ENCODE measurements at places on chromosomes 11 and 22.

DNA sequence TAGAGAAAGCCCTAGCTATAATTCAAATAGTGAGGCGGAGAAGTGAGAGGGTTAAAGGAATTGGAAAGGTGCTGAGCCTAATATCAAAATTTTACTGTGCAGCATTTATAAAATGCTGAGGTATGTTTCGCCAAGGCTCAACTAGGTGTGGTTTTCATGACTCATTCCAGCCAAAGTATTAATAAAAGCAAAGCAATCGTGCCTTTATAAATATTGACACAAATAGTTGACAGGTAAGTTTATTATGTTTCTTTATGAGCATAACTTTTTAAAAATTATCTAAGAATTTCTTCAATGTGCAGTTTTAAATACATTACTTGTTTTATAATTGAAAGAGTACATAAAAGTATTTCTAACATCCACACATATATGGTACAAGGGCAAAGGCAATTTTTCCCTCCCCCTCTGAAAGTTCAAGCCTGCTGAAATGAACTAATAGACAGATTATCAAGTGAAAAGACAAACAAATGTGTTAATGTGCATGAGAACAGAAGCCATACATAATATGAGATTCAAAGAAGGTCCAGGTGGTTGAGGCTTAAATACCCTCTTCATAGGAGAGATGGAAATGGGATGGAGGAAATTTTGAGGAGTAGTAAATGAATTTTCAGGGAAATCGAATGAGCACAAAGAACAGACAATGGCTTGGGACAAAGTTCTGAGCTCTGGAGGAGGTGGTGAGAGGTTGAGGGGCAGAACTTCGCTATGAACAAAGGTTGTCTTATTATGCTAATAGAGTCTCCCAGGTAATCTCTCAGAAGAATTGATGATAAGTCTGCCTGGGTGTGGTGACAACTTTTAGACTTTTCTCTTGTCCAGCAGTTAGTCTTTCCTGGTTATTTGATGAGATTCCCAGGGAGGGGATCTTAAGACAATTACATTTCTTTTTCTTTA lies 326.5 kb downstream of the BUD13 start:
- no peak for DNase-seq

DNA sequence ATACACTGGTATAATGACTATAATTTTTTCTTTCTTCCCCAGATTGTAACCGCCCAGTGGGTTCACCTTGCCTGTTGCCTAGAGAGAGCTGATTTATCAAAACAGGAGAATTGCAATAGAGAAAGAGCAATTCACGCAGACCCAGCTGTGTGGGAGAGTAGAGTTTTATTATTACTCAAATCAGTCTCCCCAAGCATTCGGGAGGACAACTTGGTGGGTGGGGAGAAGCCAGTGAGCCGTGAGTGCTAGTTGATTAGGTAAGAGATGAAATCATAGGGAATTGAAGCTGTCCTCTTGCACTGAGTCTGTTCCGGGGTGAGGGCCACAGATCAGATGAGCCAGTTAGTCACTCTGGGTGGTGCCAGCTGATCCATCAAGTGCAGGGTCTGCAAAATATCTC lies 73.2 kb downstream of the SLC35F2 start:
- DNase-seq, result no peak

- no peak for DNase-seq
These were observed 298.3 kb downstream of the NTM start for GRCh38 chr11:131668500-131669400.

DNA sequence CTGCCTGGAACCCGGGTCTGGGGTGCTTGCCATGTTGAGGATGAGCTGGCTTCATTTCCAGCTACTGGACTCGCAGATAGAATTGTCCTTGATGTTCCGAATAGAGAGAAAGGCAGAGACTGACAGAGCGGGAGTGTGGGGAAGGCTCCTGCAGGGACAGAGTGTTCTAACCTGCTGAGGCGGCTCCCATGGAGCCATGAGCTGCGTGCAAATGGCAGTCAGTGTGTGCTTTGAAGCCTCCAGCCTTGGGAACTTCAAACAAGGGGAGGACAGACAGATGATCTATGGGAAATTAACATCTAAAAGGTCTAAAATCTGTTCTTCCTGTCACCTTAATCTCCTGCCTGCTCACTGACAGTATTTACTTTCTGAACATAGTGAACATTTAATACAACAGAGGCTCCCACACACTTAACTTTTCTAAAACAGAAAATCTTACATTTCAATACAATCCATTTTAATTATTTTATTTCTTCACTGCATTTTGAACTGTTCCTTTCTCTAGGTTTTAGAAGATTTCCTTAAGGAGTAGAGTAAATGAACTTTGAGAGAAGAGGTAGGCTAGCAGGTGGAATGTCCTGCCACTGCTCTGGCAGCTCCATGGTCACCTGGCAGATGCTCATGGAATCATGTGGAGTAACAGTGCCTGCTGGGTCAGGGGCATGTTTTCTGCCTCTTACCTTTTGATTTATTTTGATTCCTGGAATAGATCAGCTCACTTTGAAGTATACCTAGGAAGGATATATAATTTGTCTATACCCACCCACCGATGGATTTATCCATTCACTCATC lies 481.7 kb downstream of the NTM start:
- DNase-seq, result no peak

- DNase-seq, result no peak
These were observed 117.0 kb downstream of the SEZ6L start for GRCh38 chr22:26286091-26286820.

GRCh38 chr22:50238755-50239154 lies 6.1 kb downstream of the TUBGCP6 start:
- no peak for DNase-seq

GRCh38 chr22:49966774-49967705 lies 6.5 kb downstream of the PIM3 start:
- DNase-seq, result no peak

GRCh38 chr11:69373251-69373635 lies 79.3 kb downstream of the MYEOV start:
- DNase-seq, result no peak

DNA sequence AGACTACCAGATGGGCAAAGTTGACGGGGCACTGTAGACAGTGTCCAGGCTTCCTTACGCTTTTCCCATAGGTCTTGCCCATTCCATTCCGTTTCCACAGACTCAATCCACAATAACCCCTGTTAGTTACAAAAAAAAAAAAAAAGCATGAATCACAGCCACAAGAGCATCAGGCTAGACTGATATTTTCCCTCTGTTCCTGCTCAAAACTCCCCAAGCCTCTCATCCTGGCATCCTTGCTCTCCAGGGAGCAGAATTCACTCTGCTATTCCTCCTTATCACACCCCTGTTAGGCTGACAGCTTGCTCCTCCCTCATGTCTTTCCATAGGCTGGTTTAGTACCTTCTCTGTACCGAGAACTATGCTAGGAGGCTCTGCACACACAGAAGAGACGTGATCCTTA lies 42.2 kb downstream of the TMEM123 start:
- no peak for DNase-seq

DNA sequence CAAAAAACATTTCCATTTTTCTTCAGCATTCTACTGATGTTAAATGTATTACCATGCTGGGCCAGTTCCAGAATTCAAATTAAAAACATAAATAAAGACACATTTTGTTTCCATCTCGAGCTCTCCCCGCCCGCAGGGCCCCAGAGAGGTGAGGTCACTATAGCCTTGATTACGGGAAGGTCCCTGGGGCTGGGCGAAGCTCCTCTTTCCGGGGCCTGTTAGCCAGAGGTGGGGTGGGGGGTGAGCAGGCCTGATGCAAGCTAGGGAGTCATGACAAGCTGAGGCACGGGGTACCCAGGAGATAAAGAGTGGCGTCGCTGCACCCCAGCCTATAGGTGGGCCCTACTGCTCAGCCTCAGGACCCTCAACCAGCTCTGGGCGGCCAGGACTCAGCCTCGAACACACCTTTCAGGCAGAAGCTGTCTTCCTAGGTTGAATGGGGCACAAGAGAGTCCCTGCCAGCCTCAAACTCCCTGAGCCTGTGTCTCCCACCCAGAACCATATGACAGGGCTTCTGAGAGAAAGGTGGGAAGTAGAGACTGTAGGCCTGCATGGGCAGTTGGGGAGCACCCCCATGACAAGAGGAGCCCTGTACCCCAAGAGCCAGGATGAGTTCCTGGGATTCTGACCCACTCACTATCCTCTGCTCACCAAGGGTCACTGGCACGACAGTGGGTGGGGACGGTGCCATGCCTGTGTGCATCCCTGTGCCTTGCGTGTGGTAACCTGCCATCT lies 34.8 kb downstream of the KCNQ1OT1 start:
- no peak for DNase-seq

- no peak for DNase-seq
These were observed 516.9 kb upstream of the LARGE1 start for GRCh38 chr22:34437140-34437539.

- DNase-seq, result no peak
These were observed 142.1 kb downstream of the MYO18B start for GRCh38 chr22:25884121-25884520.

- DNase-seq, result no peak
These were observed 311.4 kb downstream of the DYNC2H1 start for GRCh38 chr11:103420593-103420992.

- no peak for DNase-seq
These were observed 1654.6 kb upstream of the RAG2 start for GRCh38 chr11:38252620-38253019.

DNA sequence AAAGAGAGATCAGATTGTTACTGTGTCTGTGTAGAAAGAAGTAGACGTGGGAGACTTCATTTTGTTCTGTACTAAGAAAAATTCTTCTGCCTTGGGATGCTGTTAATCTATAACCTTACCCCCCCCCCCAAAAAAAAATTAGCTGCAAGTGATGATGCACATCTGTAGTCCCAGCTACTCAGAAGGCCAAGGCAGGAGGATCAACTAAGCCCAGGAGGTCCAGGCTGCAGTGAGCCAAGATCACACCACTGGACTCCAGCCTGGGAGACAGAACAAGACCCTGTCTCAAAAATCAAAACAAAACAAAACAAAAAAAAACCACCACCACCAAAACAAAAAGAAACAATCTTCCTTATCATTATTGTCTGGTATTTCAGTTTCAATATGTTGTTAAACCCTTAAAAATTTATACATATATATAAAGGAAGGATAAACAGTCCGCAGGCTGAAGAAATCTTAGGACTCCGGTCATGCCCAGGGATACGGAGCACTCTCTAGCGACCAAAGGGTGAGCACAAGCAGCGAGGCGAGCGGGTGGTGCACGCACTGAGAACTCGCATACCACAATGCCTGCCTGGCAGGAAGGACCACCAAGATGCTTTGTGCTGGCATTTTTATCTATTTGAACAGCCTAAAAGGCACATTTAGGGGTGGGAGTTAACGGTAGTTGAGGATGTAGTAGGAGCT lies 6.4 kb downstream of the POLDIP3 start:
- DNase-seq, result no peak

DNA sequence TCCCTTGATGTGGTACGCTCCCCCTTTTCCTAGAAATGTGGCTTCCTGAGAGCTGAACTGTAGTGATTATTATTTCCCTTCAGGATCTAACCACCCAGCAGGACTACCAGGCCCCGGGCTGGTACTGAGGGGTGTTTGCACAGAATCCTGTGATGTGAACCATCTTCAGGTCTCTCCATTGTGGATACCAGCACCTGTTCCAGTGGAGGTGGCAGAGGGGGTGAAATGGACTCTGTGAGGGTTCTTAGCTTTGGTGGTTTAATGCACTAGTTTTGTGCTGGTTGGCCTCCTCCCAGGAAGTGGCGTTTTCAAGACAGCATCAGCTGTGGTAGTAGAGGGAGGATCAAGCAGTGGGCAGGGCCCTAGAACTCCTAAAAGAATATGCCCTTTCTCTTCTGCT lies 18.6 kb downstream of the C11orf91 start:
- DNase-seq, result no peak

DNA sequence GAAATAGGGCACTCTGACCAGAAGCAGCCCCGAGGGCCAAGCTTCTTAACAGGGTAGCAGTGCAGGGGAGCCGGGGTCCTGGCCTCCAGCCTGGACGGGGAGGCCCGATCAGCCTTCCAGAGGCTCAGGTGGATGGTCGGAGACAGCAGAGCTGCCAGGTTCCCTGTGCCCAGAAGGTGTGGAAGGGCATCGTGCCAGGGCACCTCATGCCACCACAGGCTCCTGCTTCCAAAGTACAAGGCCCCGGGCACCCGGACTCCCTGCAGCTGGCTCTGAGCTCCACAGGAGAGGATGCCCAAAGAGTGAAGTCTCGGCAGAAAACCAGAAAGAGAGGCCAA lies 14.3 kb downstream of the EHD1 start:
- DNase-seq, result no peak

- no peak for DNase-seq
These were observed 35.3 kb upstream of the HORMAD2 start for GRCh38 chr22:30044881-30045493.

DNA sequence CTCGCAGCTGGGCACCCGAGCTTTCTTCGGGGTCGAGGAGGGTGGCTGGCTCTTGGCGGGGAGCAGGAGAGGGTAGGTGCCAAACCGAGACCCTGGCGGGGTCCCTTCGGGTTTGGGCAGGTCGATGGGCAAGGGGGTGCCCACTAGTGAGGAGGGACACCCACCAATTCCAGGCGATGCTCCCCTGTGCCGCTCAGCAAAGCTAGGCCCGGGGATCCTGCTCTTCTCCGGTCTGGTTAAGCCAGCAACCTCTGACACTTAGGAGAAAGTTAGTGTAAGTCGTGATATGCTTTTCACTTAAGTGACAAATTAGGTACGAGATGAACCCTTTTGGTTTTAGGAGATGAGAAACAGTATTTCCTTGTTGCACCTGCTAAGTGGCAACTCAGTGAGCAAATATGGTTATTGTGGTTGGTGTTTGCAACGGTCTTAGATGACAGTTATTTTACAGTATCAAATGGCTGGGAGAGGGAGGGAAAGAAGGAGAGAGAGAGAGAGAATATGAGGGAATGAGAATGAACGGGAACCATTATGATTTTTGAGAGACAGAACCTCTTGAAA lies 565 bp downstream of the NUCB2 start:
- no peak for DNase-seq
